ENCODE measurements at places on chromosomes 11 and 22.

DNA sequence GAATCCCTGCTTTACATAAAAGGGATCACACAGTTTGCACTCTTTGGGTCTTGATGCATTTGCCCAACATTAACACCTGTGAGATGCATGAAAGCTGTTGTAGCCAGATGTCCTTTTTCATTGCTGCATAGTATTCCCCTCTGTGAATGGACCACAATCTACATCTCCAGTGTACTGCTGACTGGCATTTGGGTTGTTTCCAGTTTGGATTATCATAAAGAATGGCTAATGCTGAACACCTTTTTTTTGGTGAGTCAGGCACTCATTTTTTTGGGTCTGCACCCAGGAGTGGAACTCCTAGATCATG is 58.3 kb downstream of the PHF21B start:
- DNase-seq: no peak

GRCh38 chr11:38593649-38594048 is 1995.6 kb upstream of the RAG2 start:
- DNase-seq: no peak

GRCh38 chr22:44181033-44181911 is 547 bp downstream of the PARVG start:
- peak; percentile 49 for DNase-seq

DNA sequence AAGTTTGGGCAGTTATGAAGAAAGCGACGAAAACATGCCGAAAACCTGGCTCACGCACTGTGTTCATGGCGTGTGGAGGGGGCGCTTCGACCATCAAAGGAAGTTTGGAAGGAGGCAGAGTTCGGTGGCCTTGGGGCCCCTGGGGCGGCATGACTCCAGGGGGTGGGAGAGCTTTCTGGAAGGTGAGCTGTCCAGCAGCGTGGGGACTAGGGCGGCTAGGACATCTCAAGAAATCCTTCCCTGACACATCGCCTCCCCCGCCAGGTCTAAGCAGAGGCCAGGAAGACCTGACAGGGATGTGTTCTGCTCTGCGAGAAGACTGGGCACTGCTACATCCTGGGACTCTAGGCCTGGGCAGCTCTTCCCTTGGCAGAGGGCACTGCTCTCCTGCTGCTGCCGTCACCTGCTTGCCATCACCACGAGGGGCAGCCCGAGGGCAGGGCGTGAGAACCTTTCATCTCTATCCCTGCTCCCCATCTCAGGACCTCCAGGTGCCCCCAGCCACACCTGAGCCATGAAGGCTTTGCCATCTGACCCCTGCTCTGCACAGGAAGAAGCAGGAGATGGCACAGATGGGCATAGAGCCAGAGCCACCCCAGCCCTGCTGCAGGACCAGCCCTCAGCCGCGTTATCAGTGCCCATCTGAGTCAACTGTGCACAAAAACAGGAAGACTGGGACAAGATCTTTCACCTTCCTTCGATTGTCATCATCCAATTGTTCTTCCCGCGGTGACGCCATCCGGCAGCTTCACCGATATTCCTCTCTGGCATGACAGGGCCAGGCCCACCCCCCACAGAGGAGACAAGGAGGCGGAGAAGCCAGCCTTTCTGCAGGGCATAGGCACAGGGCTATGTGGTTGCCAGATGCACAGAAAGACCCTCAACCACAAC is 12.7 kb downstream of the LINC01488 start:
- no peak for DNase-seq

GRCh38 chr22:44870021-44870420 is 117.6 kb downstream of the ARHGAP8 start:
- no peak for DNase-seq

GRCh38 chr22:27022896-27023361 is 365.5 kb downstream of the MIAT start:
- DNase-seq: no peak

DNA sequence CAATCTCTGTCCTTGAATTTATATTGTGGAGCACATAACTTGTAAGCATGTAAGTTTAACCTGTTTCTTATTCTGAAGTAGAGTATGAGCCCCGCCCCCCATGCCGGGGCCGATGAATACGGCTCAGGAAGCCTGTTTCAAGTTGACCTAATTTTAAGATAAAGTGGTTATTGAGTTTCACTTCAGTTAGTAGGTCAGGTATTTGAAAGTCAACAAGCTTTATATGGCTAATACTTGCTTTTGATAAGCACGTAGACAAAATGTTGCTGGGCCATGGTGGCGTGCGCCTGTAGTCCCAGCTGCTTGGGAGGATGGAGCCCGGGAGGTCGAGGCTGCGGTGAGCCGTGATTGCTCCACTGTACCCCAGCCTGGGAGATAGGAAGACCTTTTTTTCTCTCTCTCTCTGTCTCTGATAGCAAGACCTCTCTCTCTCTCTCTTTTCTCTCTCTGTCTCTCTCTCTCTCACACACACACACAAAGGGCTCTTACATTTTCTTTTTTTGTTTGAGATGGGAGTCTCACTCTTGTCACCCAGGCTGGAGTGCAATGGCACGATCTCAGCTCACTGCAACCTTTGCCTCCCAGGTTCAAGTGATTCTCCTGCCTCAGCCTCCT is 14.4 kb downstream of the YWHAH start:
- no peak for DNase-seq

DNA sequence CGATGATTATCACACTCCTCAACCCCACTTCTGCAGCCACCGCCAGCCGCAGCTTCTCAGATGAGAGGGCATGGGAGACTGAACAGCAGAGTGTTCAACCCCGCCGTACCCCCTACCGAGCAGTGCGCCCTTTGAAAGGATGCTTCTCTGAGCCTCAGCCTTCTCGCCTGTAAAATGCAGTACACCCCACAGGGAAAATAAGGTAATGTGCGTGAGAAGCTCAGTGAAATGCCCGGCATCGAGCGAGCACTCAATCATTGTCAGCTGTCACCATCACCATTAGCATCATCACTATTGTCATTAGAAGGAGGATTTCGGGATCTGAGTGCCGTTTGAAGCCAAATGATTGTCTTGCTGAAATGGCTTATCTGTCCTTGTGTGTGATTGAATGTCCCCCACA is 13.6 kb downstream of the TRIM29 start:
- no peak for DNase-seq

DNA sequence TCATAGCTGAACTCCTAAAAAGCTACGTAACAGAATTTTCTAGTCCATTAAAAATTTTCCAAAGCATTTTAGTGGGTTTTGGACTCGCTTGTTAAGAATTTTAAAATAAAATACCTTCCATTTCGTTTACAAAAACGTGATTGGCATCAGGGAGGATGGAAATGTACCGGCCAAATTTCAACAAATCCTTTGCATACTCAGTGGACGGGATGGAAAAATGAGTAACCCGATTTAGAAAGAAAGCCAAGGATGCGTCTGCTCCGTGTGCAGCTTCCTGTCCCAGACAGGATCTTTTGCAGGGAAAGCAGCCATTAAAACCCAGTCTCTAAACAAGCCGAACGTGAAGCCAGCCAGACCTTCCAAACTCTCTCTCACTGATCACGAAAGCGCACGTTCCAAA is 15.6 kb downstream of the TMEM184B start:
- no peak for DNase-seq

- no peak for DNase-seq
Observed at GRCh38 chr11:96186806-96187205, 156.2 kb downstream of the MAML2 start.

DNA sequence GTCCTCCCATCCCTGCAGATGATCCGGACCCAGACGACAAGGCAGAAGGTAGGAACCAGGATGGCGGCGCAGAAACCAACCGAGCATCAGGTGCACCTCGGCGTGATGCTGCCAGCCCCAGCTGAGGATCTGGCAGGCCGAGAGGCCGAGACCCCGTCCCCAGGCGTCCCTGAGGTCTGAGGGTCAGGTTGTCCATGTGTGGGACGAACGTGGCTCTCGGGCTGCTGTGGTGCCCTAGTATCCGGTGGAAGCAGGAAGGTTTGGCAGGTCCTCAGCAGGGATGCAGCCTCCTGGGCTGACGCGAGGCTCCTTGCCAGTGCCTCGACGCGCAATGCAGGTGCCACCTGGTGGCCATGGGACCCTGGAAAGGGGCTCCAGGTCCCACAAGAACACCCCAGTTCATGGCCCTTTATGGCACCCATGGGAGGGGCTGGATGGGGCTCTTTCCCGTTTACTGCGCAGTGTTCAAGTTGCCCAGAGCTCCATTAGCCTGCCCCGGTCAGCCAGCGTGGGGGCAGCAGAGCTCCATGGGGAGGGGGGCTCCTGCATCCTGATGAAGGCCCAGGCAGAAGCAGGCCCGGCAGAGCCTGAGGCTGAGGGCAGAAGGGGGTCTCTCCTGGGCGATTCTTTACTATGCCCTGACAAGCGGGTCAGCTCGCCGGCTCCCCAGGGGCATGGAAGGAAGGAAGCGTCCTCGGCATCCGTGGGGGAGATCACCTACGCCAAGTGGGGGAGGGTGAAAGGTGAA is 129.9 kb downstream of the CTTN start:
- DNase-seq: no peak

- no peak for DNase-seq
Observed at GRCh38 chr22:19816372-19817119, 38.1 kb downstream of the GNB1L start.

DNA sequence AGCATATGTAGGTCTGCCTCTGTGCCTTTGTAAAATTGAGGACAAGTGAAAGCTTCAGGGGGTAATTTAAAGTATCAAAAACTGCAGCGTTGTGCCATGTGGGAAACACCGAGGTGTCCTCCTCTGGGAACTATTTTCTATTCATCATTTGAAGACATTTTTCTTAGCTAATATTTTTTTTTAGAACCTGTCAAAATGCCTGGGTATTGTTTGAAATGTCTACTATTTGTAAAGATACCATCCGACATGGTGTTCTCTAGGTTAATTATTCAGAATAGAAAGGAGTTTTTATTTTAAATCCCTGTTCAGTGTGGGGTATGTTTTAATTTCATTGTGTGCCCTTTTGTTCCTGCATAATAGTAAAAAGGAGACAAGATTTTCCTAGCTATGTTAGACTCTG is 490.8 kb downstream of the NELL1 start:
- DNase-seq: no peak

GRCh38 chr11:90364527-90364926 is 141.7 kb upstream of the CHORDC1 start:
- no peak for DNase-seq

DNA sequence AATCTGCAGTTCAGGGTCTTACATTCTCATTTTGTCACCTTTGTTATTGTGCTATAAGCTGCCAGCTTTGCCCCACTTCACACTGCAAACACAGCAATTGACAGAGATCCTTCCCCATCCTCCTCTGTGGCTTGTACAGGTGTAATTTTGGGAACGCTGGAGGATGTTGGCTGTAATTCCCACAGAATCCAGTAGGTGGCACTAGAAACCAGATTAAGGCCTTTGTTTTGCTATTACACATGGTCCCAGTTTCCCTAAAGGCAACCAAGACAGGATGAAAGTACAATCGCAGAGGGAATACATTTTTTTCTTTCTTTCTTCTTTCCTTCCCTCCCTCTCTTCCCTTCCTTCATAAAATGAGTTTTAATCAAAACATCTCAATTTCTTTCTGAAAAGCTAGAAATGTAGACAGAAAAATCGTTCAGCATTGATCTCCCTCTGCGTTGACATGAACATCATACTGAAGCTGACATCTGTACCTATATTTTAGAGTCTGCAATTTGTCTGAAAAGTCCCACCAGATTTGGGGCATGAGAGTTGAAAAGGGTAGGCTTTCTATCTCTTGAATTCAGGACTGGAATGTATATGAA is 21.3 kb upstream of the NELL1 start:
- no peak for DNase-seq

DNA sequence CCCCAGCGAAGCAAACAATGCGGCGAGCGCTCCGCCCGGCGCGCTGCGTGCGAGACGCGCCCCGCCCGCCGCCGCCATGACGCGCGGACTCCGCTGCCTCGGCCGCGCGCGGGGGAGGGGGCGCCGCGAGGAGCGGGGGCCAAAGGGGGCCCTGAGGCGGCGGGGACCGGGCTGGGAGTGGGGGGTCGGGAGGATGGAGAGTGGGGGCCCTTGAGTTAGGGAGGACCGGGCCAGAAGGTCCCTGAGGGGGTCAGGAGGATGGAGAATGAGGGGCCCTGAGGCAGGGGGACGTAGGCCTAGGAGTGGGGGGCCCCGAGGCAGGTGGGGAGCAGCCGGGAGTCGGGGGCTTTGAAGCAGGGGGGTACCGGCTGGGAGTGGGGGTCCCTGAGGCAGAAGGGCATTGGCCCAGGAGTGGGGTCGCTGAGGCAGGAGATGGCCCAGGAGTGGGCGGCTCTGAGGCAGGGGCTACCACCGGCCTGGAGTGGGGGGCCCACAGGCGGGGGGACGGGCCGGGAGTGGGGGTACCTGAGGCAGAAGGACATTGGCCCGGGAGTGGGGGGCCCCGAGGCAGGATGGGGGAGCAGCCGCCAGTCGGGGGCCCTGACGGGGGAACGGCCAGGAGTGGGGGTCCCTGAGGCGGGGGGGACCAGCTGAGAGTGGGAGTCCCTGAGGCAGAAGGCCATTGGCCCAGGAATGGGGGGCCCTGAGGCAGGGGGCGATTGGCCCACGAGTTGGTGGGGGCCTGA is at the start of gene BRD1:
Gene BRD1 (minus strand): TSS at position 21 of the 746 bp plus-strand sequence. CDS start 3,556 bp downstream, outside the sequence.
- DNase-seq: no peak

DNA sequence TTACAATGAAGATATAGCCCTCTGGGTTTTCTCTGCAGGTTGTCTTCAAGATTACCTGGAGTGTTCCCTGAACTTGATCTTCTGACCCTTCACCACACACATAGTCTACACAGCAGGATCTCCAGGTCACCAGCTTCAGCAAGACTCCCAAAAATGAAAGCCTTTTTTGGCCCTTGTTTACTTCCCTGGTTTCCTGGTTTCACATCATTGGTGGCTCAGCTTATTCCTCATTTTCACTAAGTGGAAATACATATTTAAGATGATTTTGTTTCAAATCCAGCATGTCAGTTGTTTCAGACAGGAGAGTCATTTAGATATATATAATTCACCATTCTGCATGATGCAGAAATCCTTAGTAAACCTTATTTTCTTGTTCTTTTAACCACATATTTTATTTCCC is 41.6 kb upstream of the MPEG1 start:
- no peak for DNase-seq

DNA sequence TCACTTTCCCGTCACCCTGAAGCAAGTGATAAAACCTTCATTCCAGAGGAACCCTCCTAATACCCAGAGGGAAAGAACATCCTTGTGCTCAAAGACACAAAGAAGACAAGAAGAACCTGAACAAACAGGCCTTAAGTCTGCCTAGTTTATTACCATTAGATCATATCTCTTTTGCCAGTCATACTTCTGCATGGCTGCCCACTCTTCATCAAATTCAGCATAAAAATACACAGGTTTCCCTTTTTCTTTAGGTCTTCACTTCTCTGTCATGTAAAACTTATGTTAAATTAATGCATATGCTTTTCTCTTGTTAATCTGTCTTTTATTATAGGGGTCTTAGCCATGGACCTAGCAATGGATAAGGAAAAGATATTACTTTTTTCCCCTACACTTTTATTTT is 459.7 kb downstream of the DLG2 start:
- no peak for DNase-seq

- no peak for DNase-seq
Observed at GRCh38 chr22:36860017-36860416, 789 bp upstream of the NCF4 start.

DNA sequence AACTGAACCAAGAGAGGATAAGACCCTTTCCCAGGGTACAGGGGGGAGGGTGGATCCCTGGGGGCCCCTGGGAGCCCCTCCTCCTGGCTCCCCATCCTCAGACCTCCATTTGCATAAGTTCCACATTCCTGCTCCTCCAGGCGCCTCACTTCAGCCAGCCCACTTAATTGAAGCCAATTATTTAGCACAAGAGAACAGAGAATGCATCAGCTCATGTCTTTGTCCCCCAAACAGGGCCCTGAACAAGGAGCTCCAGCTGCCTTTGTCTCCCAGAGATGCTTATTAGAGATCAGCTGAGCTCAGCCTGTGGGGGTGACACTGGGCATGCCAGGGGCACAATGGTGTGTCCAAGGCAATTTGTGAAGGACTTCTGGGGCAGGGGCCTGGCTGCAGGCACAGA is 89.9 kb upstream of the PRDM11 start:
- no peak for DNase-seq
